ENCODE measurements at places on chromosomes 1 and 21.

DNA sequence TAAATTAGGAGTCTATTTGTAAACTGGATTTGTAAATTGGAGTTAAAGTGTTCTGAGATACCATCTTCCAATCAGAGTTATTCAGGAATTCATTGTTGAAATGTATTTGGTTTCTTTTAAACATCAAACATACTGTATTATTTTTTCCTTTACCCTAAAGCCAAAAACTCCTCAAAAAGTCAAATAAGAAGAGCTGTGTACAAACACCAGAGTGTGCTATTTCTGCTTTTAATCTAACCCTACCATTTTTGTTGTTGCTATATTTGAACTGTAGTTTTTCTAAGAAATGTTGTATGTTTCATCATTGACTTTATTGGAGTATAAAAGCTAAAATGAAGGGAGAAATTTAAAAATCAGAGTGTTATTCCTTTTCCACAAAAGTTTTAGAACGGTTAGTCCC, 35.8 kb downstream of the SLC30A7 start:
- no peak for DNase-seq

GRCh38 chr1:213474054-213474453, 423.0 kb downstream of the RPS6KC1 start:
- no peak for DNase-seq

DNA sequence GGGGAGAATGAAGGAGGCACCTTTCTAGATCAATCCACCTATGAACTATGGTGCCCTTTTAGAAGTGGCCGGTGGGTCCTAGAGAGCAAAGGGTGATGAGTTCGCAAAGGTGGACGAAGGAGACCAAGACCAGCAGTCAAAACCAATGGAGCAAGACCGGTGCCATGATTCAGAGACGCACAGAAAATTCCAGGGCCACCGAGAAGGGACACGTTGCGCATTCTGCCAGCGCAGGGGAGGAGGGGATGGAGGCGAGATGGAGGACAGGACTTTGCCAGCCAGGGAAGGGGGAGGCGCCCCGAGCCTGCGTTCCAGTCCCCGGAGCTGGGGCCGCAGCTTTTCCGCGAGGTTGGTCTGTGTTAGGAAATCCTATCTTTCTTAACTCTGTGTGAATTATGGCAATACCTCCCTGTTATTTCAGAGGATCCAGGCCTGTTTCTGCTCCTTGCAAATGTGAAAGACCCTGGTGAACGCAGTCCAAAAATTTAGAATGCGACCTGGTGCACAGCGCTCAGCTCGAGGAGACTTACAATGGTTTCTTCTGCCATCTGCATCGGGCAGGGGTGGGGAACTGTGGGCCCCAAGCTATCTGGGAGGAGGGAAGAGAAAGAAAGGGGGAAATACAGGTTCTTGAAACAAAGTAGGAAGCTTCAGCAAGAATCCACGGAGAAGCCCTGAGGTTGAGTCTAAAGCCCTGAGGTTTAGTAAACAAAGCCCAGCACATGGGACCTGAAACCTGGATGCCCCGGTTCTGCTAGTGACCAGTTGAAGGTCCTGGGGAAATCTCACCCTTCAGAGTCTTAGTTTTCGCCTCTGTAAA, 129.4 kb downstream of the MRPS6 start:
- peak; percentile 55 for DNase-seq

DNA sequence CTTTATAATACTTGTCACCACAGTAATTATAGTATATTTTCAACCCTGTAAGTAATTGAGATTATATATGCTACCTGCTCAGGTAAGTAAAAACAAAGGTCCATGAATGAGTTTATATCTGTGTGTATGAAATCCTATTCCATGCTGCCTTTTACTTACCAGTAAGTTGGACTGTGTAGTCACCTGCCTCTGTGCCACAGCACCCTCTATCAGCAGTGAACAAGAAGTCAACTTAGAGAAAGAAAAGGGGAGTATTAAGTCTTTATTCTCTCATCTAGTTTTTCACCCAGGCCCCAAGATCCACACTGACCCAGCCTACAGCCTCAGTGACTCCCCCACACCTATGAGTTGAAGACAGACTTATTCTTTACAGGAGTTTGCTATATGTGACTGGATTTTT, 36.9 kb upstream of the IFI16 start:
- peak; percentile 71 for DNase-seq

- DNase-seq = no peak
These were observed 251.5 kb downstream of the BACH1 start for GRCh38 chr21:29550205-29550604.

DNA sequence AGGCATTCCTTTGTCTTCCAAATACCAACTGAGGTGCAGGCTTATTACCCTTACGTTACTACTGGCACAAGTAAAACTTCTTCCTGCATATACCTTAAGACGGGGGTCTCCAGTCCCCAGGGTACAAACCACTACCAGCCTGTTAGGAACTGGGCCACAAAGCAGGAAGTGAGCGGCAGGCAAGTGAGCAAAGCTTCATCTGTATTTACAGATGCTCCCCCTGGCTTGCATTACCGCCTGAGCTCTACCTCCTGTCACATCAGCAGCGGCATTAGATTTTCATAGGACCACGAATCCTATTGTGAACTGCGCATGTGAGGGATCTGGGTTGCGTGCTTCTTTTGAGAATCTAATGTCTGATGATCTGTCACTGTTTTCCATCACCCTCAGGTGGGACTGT, 113.1 kb downstream of the SLC45A1 start:
- peak; percentile 43 for DNase-seq

- no peak for DNase-seq
These were observed 75.7 kb upstream of the C1orf87 start for GRCh38 chr1:60149251-60149650.

GRCh38 chr1:108750476-108751181, 4.2 kb downstream of the STXBP3 start:
- DNase-seq = no peak

- no peak for DNase-seq
These were observed 47.1 kb downstream of the ELK4 start for GRCh38 chr1:205584732-205585131.

DNA sequence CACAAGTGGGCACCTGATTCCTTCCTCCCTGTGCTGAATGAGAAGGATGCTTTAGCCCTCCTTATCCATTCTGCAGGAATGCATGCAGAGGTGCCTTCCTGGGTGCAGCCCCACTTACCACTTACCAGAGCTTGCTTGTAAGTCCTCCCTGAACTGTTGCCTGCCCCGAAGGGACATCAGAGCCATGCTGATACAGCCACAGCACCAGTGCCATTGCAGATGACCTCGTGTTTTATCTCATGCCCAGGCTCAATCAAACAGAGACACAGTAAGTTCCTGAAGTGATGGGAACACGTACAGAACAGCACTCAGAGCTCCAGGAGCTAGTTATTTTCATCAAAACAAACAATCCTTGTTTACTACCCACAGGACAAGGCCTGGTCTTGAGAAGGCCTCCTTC, 81.9 kb downstream of the ATP1A1 start:
- no peak for DNase-seq

DNA sequence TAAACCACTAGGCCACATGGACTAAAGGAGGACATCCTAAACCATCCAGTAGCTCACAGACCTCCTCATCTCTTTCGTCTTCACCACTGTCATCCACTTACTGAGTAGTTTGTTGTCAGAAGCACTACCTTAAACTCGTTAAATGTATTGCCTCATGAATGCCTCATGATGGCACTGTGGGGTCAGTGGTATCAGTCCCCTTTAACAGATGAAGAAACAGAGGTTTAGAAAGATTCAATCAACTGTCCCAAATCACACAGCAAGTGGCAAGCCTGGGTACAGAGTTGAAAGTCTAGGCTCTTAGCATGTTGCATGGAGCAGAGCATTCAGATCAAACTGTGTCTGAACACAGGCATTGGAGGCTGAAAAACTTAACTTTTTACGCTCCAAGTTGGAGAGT, 183.6 kb upstream of the KIAA0040 start:
- peak; percentile 51 for DNase-seq

Data from NB4 (cell line).